ENCODE measurements at places on chromosomes 6 and 20.
A peak's percentile ranks its signal among the peaks of the same experiment; 100 is the strongest.

DNA sequence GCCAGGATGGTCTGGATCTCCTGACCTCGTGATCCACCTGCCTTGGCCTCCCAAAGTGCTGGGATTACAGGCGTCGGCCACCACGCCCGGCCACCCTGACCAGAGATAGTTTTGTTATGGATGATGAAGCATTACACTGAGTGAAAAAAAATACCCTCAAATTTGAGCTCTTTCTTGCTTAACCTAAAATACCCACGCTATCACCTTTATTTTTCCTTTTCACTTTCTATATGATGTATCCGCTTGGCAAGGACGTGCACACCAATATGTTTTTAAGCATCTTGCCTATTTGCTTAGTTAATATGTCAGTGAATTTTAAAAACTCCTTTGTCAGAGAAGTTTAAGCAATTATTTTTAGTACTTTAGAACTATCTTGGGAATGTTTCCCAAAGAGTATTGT, 150.4 kb downstream of the INSM1 start:
- DNase-seq = no peak

- DNase-seq = no peak
Measured at GRCh38 chr20:5602346-5602745, 147.9 kb upstream of the SHLD1 start.

DNA sequence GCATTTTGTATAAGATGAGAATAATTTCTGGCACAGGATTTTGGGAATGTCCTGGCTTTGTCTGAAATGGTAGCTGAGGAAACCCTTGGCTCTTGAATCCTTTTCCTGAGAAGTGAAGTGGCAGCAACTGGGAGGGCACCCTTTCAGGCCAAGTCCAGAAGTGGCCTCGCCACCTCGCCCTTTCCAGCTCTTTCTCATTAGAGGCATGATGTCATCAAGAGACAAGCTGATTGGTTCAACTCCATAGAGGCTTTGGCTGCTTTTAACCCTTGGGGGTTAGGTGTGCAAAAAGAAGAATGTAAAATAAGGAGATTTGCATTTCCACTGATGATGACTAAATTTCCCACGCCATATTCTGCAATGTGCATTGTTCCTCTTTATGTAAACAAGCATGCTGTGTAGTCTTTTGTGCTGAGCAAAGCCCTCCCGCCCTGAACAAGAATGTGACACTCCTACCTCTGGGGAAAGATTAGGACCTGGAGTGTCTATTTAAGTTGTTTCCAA, 116.5 kb downstream of the TCP11 start:
- DNase-seq = no peak

DNA sequence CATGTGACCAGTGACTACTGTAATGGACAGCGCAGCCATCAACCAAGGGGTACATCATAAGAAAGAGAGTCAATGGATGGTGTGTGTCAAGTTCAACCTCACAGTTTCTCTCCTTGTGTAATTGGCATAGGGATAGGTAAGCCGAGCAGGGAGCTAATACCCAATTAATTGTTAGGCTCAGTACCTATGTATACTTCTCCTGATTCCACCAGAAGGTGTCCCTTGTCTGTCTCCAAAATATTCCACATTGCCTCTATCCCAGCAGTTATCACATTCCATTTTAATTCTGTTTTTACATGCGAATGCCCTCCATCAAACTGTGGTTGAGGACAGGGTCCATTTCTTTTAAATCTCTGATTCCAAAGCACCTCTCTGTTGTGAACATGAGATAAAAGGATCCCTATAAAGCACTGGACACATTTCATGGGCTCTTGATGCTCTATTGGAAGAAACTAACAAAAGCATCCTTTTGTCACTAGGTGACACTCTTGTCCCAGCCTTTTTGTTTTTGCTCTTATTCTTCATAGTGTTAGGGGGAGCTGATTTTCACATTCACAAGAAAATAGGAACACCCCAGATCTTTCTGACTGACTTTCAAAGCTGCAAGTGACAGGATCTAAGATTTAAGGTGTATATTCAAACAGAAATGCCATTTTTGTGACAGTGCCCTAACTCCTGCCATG, 38.9 kb downstream of the FBXO9 start:
- peak; percentile 57 for DNase-seq

- peak; percentile 61 for DNase-seq
Measured at GRCh38 chr6:37940074-37940847, 120.7 kb downstream of the ZFAND3 start.

DNA sequence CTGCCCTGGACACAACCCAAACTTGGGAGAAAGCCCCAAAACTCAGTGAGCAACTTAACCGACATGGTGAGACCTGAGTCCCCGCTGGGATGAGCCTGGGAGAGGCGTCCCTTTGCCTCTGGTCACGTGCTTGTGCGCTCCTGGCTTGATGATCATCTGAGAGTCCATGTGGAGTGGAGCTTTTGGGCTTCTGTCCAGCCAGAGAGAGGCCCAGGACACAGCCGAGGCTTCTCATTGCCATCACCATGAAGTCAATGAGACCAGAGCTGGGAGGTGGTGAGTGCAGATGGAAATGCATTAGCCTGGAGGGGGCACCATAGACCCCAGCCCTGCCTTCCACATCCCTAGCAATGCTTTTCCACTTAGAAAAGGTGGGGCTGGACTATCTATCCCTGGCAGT, 250.0 kb downstream of the SLC24A3 start:
- DNase-seq = no peak

DNA sequence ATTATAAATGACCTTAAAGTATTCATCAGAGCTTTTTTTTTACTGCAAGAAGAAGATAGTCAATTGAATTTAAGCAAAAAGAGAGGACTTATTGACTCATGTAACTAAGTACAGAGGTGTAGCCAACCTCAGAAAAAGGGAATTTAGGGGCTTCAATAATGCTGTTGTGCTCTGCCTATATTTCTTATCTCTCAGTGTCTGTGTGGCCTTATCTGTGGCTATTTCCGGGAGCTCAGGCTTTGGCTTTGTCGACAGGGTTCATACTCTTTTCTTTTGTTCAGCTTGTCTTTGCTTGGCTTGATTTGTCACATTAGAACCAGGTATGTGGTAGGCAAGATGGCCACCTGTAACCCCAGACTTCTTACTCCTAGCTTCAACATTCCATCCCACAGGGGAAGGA, 38.6 kb upstream of the FABP7 start:
- no peak for DNase-seq

All from Kasumi-1 (cell line).